ENCODE measurements at places on chromosomes 6 and 20. TPM values are rescaled to one million over a fixed set of nuclear protein-coding genes. Genes with fewer than 3 reads are reported as not detected.

Gene QKI
- 12.9 TPM for total RNA-seq

Gene RSPH4A
- total RNA-seq = 0.31 TPM

Gene FRS3
- total RNA-seq = 4.4 TPM

Gene EFCAB8
- 0.11 TPM for total RNA-seq

Gene VSTM2L
- total RNA-seq = 1.1 TPM

Gene FILIP1
- 6.5 TPM for total RNA-seq

- no peak for DNase-seq
These were observed 303.4 kb downstream of the THBS2 start for GRCh38 chr6:168949981-168950857.

- no peak for DNase-seq
These were observed 205.9 kb downstream of the BMP7 start for GRCh38 chr20:57060407-57061050.

DNA sequence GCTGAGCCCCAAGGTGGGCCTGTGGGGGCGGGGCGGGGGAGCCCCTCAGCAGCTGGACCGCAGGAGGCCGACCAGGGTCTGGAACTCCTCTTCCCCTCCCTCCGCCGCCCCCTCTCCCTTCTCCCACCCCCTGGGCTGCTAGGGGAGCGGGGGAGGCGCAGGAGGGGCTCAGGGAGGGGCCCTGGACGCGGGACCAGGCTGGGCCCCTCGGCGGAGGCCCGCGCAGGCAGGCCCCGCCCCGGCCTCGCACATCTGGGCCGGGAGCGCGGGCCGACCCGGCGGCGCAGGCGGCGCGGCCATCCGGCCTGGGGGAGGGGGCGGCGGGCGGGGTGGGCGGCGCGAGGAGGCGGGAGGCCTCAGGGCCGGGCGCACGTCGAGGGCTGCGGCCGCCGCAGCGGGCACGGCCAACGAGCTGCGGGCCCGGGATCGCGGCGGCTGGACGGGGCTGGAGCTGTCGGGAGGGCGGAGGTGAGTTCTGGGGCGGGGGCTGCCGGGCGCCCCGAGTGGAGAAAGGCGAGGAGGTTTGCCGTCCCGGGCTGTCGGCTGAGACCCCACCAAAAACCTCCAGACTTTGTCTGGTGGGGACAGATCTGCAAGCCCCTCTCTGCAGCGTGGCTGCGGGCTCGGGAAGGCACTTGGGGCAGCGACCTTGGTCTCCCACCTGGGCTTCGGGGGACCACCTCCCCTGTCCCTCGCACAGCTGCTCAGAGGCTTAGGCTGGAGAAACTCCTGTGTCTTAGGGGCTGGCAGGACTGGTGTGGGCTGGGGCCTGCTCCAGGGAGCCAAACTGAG, at the start of gene HSPA12B:
Gene HSPA12B, plus strand, starts transcription at position 359 of the 792 bp plus-strand sequence. CDS start 5,990 bp downstream, outside the sequence.
- DNase-seq = no peak

- no peak for DNase-seq
These were observed 698.3 kb downstream of the HDGFL1 start for GRCh38 chr6:23267651-23268050.

DNA sequence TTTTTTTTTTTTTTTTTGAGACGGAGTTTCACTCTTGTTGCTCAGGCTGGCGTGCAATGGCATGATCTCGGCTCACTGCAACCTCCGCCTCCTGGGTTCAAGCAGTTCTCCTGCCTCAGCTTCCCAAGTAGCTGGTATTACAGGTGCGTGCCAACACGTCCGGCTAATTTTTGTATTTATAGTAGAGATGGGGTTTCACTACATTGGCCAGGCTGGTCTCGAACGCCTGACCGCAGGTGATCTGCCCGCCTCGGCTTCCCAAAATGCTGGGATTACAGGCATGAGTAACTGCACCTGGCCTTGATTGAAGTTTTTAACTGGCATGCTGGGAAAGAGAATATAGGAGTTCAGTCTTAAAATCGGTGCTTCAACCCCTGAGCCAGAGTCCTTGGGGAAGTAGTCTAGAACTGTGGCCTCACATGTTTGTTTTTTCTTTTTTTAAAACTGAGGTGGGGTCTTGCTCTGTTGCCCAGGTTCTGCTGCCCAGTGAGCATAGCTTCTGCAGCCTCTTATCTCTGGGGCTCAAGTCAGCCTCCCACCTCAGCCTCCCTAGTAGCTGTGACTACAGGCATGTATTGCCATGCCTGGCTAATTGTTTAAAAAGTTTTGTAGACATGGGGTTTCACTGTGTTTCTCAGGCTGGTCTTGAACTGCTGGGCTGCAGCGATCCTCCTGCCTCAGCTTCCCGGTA, 3.3 kb downstream of the CBFA2T2 start:
- DNase-seq = no peak

- no peak for DNase-seq
These were observed 77.5 kb upstream of the CD83 start for GRCh38 chr6:14040042-14040441.

DNA sequence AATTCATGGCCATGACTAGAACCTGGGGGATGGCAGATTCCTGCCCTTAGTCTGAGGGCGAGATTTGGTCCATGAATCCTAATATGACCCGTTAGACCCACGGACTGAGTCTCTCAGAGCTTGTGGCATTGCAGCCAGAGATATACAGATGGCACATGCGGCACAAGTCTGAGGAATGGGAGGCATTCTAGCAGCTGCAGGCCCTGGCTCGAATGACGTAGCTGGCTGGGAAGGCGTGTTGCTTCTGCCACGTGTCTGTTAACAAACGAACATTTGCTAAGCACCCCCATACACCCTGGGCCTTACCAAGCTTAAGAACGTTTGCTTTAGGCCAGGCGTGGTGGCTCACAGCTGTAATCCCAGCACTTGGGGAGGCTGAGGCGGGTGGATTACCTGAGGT, 68.0 kb downstream of the CD164 start:
- no peak for DNase-seq

Measured in left colon (tissue), 2 donors.